M059J (cell line): ENCODE measurements at places on chromosomes 11 and 22. TPM values are rescaled to one million over a fixed set of nuclear protein-coding genes. Genes with fewer than 3 reads are reported as not detected.

GRCh38 chr11:60753309-60753708 is 3.4 kb upstream of the MS4A15 start:
- no peak for DNase-seq

DNA sequence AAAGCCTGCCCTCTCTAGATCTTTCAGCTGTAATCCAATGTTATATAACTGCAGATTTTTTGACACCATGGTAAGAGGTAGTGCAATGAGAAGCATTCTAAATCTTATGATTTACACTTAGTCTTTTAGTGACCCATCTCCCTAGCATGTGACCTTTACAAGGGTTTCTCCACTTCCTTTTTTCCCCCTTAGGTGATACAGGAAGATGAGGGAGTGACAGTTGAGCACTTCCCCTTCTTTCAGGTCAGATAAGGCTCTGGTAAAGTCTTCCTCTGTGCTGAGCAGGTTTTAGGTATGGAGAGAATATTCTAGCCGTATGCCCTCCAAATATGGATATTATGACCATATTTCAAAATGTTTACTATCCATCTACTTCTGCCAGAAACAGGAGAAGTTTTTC is 753.6 kb downstream of the JRKL start:
- no peak for DNase-seq

AGBL2 gene
- total RNA-seq = 1.2 and 2.5 TPM in 2 replicates

TUBA8 gene
- total RNA-seq = 1.3 and 1.7 TPM in 2 replicates
